ENCODE measurements at places on chromosomes 3 and 15. TPM values are rescaled to one million over a fixed set of nuclear protein-coding genes. Genes with fewer than 3 reads are reported as not detected.

The SKOR1 gene
- total RNA-seq, result 0.32 TPM

GRCh38 chr15:81987628-81988027 is 58.2 kb downstream of the MEX3B start:
- DNase-seq, result no peak

DNA sequence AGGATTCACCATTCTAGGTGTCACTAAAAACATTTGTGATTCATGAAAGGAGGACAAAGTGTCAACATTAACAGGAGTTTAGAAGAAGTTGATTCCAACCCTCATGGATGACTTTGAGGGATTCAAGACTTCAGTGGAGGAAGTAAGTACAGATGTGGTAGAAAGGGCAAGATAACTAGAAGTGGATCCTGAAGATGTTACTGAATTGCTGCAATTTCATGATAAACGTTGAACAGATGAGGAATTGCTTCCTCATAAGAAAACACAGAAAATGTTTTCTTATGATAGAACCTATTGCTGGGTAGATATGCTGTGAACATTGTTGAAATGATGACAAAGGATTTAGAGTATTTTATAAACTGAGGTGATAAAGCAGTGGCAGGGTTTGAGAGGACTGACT is 23.5 kb upstream of the ATP2C1 start:
- no peak for DNase-seq

The BCL2A1 gene
- total RNA-seq, result 32.9 TPM

GRCh38 chr3:23301819-23302218 is 98.7 kb downstream of the UBE2E2 start:
- no peak for DNase-seq

- no peak for DNase-seq
These were observed 17.8 kb downstream of the LRIG1 start for GRCh38 chr3:66483006-66483405.

DNA sequence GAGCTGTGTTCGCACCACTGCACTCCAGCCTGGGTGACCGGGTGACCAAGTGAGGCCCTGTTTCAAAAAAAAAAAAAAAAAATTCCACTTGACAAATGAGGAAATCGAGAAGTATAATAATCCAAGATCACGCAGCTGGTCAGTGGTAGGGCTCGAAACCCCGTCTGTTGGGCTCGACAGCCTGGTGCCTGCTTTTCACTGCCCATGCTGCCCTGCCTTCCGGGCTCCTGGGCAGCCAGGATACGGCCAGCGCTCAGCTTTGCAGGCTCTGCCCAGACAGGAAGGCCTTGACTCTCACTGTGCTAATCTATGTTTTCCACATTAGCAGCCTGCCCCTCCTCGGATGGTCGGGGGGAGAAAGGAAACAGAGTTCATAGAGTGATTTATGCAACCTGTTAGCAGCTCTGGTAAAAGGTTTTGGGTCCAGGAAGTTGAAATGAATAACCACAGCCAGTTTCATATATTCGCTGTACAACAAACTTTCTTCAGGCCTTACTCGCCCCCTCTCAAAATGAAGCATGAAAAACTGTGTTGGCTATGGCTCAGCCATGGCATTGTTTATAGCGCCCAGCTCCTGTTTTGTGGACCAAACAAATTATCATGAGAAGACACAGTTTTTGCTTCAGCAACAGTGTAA is 108.8 kb downstream of the XXYLT1 start:
- DNase-seq, result no peak

The CADM2 gene
- total RNA-seq, result 0.10 TPM

The PYGO1 gene
- total RNA-seq, result not detected

DNA sequence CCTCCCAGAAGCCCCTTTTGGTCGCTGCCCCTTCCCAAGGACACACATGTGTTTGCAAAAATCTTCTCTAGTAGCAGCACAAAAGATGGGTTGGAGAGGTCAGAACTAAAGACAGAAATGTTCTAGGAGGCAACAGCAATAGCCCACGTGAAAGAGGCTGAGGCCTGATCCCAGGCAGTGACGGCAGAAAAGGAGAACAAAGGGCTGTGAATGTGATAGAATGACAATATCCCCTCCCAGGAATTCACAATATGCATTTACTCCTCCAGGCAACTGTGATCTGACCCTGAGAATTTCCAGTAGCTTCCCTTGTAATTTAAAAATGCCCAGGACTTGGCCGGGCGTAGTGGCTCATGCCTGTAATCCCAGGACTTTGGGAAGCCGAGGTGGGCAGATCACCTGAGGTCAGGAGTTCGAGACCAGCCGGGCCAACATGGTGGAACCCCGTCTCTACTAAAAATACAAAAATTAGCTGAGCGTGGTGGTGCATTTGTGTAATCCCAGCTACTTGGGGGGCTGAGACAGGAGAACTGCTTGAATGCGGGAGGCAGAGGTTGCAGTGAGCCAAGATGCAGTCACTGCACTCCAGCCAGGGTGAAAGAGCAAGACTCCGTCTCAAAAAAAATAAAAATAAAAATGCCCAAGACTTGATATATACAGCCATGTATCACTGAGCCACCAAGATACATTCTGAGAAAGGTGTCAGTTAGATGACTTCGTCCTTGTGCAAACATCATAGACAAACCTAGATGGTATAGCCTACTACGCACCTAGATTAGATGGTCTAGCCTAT is 43.6 kb upstream of the PIAS1 start:
- DNase-seq, result no peak

- no peak for DNase-seq
These were observed 3.0 kb upstream of the PLCD1 start for GRCh38 chr3:38032328-38032865.

Measured in B cell (primary cell).